ENCODE measurements at places on chromosomes 2 and 18.

GRCh38 chr2:65158557-65158956, 28.7 kb upstream of the RAB1A start:
- no peak overlapping the region for H3K27ac ChIP-seq
- peaks cover 17% of the 10 kb centered on the region for H3K4me1 ChIP-seq
- H3K4me3 ChIP-seq = no peak overlapping the region
- H3K27me3 ChIP-seq = no peaks in the 10 kb centered on the region
- H3K36me3 ChIP-seq = no peaks in the 10 kb centered on the region

GRCh38 chr2:130381619-130382018, 25.8 kb downstream of the PTPN18 start:
- H3K27ac ChIP-seq = no peak overlapping the region
- peaks cover 14% of the 10 kb centered on the region for H3K4me1 ChIP-seq
- no peaks in the 10 kb centered on the region for H3K27me3 ChIP-seq
- no peaks in the 10 kb centered on the region for H3K36me3 ChIP-seq
- H3K4me3 ChIP-seq = no peak overlapping the region
- no peak for DNase-seq

DNA sequence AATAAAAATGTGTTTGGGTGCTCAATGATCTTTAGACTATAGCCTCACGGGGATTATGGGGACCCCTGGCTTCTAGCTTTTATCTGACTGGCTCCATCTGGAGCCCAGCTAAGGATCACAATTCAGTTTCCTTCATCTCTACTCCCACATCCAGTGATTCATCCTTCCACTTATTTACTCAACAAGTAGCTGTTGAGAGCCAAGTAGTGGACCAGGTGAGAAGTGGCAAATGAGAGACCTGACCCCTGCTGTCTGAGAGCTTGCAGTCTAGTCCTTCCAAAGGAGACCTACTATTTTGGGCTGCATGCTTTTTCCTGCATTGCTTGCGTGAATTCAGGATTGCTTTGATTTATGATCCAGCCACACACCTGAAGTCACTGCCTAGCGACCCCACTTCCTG, 10.7 kb upstream of the DSG3 start:
- H3K27me3 ChIP-seq = no peaks in the 10 kb centered on the region
- H3K4me3 ChIP-seq = no peak overlapping the region
- no peaks in the 10 kb centered on the region for H3K36me3 ChIP-seq

DNA sequence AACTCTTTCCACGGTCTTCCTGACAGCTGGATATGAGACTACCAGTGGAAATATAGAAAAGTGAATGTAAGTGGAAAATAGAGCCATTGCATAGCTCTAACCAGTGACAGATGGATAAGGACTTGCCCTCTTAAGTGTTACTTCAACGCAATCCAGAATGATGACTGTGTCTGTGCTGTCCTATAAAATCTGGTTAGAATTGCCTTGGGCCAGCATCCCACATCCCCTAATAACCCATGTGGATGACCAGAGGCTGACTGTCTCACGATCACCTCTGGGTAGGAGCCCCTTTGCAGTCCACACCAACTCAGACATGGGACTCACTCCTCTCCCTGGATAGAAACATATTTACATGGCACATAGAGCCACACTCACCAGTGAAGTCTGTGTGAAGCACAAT, 186.6 kb downstream of the C1D start:
- DNase-seq = no peak
- H3K4me1 ChIP-seq = no peaks in the 10 kb centered on the region
- H3K36me3 ChIP-seq = no peaks in the 10 kb centered on the region
- H3K27me3 ChIP-seq = peaks cover 22% of the 10 kb centered on the region
- no peak overlapping the region for H3K27ac ChIP-seq

GRCh38 chr2:241268306-241268705, 47.2 kb downstream of the HDLBP start:
- H3K4me3 ChIP-seq = no peak overlapping the region
- H3K4me1 ChIP-seq = peaks cover 32% of the 10 kb centered on the region
- peaks cover 74% of the 10 kb centered on the region for H3K36me3 ChIP-seq
- H3K27me3 ChIP-seq = no peaks in the 10 kb centered on the region
- DNase-seq = no peak

DNA sequence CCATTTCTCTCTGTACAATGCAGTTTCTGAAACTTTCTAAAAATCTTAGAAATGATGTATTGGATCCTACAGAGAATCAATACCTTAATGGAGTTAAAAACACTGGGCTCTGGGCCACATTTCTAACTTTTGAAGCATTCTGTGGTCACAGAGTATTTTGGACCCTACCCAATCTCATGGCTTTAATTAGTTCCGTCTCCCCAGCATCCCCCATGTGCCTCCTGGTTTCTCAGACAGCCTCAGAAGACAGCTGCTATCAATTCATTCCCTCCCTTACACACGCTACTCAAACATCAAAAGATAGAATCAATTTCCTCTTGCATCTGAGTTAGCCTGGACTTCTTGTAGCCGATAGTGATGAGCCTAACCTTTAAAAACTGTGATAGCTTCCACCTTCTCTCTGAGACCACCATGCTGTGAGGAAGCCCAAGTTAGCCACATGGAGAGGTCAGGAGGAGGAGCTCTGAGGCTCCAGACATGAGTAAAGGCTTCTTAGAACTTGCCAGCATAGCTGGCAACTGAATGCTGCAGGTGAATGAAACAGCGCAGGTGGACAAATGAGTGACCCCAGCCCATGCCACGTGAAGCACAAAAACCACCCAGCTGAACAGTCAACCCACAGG, 10.4 kb downstream of the ADCY3 start:
- peaks cover 11% of the 10 kb centered on the region for H3K36me3 ChIP-seq
- H3K4me3 ChIP-seq = no peak overlapping the region
- no peak for DNase-seq

Measured in Calu3 (cell line).